Fibroblast of lung (primary cell): ENCODE measurements at places on chromosomes 6 and 20. TPM values are rescaled to one million over a fixed set of nuclear protein-coding genes. Genes with fewer than 3 reads are reported as not detected.

TFAP2C gene
- total RNA-seq, result not detected in 2 replicates

SLPI gene
- 0.17 and 0.77 TPM in 2 replicates for total RNA-seq

HLA-DPA1 gene
- 1.0 and 1.5 TPM in 2 replicates for total RNA-seq

CFB gene
- 62.9 and 87.1 TPM in 2 replicates for total RNA-seq

FAM209B gene
- not detected in 2 replicates for total RNA-seq
